Activated naive CD4-positive, alpha-beta T cell treated with anti-CD3 and anti-CD28 coated beads, Interleukin-2, amount 10 ng/mL, durations not matched to agents 5 hours and 36 hours (primary cell): ENCODE measurements at places on chromosomes 4 and X. TPM values are rescaled to one million over a fixed set of nuclear protein-coding genes. Genes with fewer than 3 reads are reported as not detected.

Gene ZXDA
- total RNA-seq = 4.0 TPM

Gene TACR3
- total RNA-seq = not detected

Gene ARX
- not detected for total RNA-seq

Gene CHIC1
- 7.0 TPM for total RNA-seq

Gene NDUFA1
- 103 TPM for total RNA-seq

Gene STAP1
- 19.7 TPM for total RNA-seq

Gene RBBP7
- total RNA-seq = 126 TPM

Gene PDGFRA
- 0.07 TPM for total RNA-seq

Gene PPEF2
- 0.12 TPM for total RNA-seq

Gene LRIT3
- 0.19 TPM for total RNA-seq

Gene P2RY8
- total RNA-seq = 95.4 TPM

Gene TRAM1L1
- total RNA-seq = not detected

Gene CT45A8
- not detected for total RNA-seq

Gene PNMA5
- total RNA-seq = 0.12 TPM

Gene ARHGAP10
- total RNA-seq = 8.3 TPM

Gene F11
- total RNA-seq = not detected

Gene TCEAL7
- not detected for total RNA-seq

Gene CPE
- not detected for total RNA-seq

Gene ITM2A
- 141 TPM for total RNA-seq

Gene TNMD
- not detected for total RNA-seq

Gene ZNF185
- 0.70 TPM for total RNA-seq

Gene MAGEB10
- total RNA-seq = not detected

Gene HAND2
- not detected for total RNA-seq

Gene SYTL5
- not detected for total RNA-seq

Gene TBC1D9
- total RNA-seq = not detected

Gene XAGE1B
- not detected for total RNA-seq

Gene NWD2
- total RNA-seq = not detected

Gene H2BW2
- not detected for total RNA-seq

Gene STK26
- 53.5 TPM for total RNA-seq

Gene ELF2
- total RNA-seq = 44.1 TPM

Gene RHOH
- total RNA-seq = 191 TPM

Gene ARAP2
- 41.6 TPM for total RNA-seq

Gene HS6ST2
- 0.13 TPM for total RNA-seq

Gene IL2
- total RNA-seq = 0.60 TPM

Gene TCEAL1
- total RNA-seq = 5.0 TPM

Gene SMIM43
- not detected for total RNA-seq

Gene GNRHR
- total RNA-seq = not detected

Gene ACOX3
- 15.4 TPM for total RNA-seq

Gene PAGE2B
- not detected for total RNA-seq

Gene OCIAD2
- total RNA-seq = 138 TPM

Gene CITED1
- total RNA-seq = not detected

Gene PHEX
- 0.10 TPM for total RNA-seq

Gene AR
- 0.12 TPM for total RNA-seq

Gene TACC3
- total RNA-seq = 203 TPM

Gene YY2
- 1.4 TPM for total RNA-seq

Gene FSTL5
- total RNA-seq = not detected

Gene TRIM60
- total RNA-seq = not detected

Gene TXK
- 65.6 TPM for total RNA-seq

Gene RBPJ
- total RNA-seq = 71.9 TPM

Gene PCYT1B
- 0.05 TPM for total RNA-seq

Gene RBMX2
- 27.9 TPM for total RNA-seq

Gene PWWP3B
- not detected for total RNA-seq

Gene CXCL13
- total RNA-seq = not detected

Gene TMEM255A
- total RNA-seq = not detected

Gene CXCL9
- 0.84 TPM for total RNA-seq

Gene MBNL3
- total RNA-seq = 28.6 TPM

Gene PLA2G12A
- total RNA-seq = 17.8 TPM
